ENCODE measurements at places on chromosomes 7 and 10.

GRCh38 chr7:121306565-121306964 is 22.2 kb upstream of the WNT16 start:
- no peak for DNase-seq

DNA sequence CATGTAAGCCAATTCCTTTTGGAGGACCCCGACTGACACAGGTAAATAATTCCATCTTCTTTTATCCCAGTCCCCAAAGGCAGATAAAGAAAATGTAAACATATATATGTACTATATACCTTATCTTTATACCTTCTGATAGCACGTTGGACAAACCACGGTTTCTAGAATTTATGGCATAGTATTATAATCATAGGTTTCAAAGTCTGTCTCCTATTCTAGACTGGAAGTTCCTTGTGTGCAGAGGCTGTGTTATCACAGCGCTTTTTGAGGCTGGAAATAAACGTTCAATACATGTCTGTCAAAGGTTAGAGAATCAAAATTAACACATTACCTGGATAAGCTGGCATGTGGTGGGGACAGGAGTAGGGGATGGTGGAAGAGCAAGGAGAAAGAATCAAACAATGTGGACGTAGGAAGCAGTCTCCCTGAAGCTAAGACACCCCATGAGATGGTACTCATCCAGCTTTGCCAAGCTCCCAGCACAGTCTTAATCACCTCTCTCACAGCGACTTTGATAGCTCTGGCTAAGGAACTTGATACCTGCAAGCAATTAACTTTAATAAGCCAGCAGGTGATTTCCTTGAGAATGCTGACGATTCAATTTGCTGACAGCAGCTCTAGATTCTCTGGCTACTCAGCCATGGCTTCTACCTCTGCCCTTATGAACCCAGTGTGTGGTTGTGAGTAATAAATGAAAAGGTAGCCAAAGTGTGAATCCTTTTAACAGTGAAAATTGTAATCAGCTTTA is 208.4 kb upstream of the LRRTM3 start:
- no peak for DNase-seq

- no peak for DNase-seq
Observed at GRCh38 chr10:20157314-20157713, 341.1 kb downstream of the PLXDC2 start.

GRCh38 chr7:127598318-127598717 is 4.8 kb downstream of the FSCN3 start:
- no peak for DNase-seq

- DNase-seq = no peak
Observed at GRCh38 chr7:22864301-22864700, 41.7 kb upstream of the TOMM7 start.

DNA sequence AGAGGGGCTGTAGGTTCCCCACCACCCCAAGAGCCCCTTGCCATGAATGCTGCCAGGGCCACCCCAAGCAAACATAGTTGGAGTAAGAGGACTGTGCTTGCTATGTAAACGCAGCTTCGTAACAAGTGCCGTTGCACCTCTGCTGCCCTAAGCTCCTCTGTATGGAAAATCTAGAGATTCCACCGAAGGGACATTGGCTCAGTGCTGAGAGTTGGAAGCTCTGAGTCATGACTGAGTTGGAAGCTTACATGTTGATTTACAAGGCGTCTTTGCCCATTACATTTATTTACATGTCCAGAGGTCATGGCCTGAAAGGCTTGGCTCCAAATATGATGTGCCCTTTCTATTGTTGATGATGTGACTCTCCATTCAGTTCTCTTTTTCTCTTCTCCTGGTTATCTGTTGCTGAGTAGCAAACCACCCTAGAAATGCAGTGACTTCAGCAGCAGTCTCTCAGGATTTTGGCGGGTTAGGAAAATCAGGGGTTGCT is 233.1 kb upstream of the TCF7L2 start:
- no peak for DNase-seq

DNA sequence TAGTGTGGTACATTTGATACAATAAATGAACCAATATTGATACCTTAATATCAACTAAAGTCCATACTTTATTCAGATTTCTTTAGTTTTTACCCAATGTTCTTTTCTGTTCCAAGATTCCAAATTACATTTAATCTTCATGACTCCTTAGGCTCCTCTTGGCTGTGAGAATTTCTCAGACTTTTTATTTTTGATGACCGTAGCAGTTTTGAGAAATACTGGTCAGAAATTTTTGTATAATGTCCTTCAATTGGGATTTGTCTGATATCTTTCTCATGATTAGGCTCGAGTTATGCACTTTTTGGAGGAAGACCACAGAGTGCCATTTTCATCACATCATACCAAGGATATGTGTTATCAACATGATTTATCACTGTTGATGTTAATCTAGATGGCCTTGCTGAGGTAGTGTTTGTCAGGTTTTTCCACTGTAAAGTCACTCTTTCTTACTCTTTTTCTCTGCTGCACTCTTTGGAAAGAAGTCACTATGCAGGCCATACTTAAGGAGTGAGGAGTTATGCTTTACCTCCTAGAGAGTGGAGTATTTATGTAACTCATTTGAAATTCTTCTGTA is 12.9 kb upstream of the ENTPD1 start:
- DNase-seq = no peak

DNA sequence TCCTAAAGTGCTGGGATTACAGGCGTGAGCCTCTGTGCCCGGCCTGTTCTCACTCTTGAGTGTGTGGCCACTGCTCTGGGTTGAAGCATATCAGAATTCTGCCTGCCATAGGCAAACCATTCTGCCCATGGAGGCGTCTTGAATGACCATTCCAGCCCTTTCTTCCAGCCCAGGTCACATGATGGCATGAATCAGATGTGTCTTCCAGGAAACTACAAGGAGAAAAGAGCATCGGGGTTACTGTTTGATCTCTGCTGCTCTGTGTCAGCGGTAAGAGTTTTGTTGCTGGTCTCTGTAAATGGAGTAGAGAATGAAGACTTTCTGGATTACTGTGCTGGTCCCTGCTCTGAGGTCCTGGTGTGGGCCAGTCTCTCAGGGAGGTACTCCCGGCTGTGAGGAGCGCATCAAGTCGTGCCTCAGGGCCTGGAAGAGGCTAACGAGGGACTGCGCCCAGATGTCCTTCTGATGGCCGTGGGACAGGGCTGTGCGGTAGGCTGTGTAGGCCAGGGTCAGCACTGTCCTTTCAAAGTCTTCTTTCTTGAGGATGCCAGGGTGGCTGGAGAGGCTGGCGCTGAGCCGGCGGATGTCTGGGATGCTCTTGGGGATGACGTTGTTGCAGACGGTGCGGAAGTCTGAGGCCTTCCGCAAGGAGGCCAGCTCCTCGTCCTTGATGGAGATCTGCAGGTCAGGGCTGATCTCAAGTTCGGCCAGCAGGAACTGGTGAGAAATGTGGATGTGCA is 5.8 kb upstream of the SLC13A4 start:
- no peak for DNase-seq

DNA sequence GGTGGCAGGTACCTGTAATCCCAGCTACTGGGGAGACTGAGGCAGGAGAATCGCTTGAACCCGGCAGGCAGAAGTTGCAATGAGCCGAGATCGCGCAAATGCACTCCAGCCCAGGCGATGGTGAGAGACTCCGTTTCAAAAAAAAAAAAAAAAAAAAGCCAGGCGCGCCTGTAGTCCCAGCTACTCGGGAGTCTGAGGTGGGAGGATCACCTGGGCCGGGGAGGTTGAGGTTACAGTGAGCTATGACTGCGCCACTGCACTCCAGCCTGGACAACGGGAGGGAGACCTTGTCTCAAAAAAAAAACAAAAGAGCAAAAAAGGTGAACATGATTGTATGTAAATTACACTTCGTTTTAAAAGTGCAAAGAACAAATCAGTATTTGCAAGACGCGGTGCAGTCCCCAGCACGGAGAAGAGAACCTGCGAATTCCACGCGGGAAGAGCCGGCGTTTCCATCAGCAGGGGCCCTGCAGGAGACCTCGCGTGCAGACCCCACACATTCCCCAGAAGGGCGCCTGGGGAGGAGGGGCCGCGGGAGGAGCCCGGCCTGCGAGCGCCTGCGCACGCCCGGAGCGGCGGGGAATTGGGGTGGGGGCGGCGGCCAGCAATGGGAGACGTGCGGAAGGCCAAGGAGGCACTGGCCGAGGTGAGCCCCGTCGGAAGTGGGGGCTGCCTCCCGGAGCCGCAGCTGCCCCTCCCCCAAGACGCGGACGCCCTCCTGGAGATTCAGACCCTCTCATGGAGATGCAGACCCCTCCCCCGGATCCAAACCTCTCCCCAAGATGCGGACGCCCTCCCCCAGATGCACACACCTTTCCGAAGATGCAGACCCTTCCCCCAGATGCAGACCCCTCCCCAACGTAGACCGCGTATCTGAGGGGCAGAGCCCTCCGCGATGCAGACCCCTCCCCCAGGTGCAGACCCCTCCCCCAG is 16.7 kb upstream of the SUN1 start:
- no peak for DNase-seq

- DNase-seq = no peak
Observed at GRCh38 chr10:119817991-119818888, 54.4 kb downstream of the MCMBP start.

DNA sequence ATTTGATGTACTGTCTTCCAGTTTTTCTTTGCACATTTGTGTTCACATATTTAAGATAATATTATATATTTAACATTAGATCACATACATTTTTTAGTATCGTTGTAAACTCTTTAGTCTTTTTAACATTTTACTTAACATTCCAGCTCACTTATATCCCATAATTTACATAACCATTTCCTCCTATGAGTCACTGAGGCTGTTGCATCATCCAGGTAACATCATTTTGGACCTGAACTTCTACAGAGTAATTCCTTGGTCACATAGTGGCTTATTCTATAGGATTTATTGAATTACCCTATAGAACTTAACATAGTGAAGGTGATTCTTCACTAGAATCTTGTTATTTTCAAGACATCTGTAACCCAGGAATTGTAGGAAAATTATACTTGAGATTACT is 194.4 kb downstream of the POU6F2 start:
- DNase-seq = no peak

DNA sequence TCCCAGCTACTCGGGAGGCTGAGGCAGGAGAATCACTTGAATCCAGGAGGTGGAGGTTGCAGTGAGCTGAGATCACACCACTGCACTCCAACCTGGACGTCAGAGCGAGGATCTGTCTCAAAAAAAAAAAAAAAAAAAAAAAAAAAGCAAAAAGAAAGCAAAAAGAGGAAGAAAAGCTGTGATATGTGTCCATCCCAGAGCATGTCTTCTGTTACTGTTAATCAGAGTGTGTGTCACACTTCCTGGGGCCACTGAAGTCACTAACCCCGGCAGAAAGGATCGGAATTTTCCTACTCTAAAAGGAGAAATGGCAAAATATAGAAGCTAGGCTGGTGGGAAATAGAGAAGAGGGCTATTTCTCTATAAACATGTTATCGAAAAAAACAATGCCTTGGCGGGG is 11.9 kb downstream of the PIK3AP1 start:
- no peak for DNase-seq

GRCh38 chr10:71072131-71072822 is 140.1 kb upstream of the UNC5B start:
- DNase-seq = no peak

DNA sequence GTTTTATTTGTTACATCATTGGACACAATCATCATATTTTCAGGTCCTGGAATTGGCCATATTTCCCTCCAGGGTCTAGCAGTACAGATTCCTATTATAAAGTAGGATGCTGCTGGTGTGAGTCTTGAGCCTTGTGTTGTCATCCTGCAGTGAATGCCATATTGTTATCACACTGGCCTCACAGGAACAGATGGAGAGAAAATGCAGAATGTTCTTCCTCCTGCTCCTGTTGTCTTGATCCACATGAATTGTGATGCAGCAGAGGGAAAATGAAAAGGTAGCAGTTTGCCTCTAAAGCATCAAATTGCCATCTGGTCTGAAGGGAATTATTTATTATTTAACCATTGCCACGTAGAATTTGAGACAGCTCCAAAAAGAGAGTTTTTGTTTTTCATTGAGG is 248.6 kb downstream of the GPAM start:
- DNase-seq = no peak

DNA sequence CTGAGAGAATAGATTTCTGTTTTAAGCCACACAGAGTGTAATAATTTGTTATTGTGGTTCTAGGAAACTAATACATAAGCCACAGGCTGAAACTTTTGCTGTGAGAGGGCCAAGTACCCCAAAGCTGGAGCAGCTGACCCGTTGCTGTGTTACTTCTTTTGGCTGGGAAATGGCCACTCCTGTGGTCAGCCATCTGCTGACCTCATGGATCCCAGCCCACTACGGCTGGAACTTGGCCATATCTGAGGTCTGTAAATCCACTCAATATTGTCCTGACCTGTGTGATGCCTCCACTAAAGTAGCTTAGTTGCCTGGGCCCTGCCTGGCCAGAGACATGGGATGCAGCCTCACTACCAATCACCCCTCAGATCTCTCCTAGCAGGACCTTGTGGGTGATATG is 17.4 kb upstream of the LOXL4 start:
- DNase-seq = no peak

DNA sequence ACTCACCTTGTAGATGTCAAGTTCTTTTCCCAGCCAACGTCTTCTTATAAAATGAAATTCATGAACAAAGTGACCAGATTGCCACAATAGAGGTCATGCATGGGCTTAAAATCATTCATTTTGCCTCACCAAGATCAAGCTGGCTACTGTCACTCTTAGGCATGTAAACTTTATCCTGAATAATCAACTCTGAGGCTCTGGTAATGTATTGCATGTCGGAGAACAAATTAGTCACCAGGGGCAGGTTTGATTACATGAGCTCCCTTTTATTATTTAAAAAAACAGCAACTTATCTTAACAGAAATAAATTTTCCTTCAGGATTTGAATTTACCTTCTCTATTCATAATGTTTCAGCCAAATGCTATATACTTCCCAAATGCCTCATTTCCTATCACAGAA is 112.9 kb upstream of the SP4 start:
- DNase-seq = no peak

GRCh38 chr10:128578766-128579165 is 452.5 kb upstream of the MKI67 start:
- no peak for DNase-seq

- no peak for DNase-seq
Observed at GRCh38 chr7:44080686-44081265, 1.6 kb downstream of the POLM start.

DNA sequence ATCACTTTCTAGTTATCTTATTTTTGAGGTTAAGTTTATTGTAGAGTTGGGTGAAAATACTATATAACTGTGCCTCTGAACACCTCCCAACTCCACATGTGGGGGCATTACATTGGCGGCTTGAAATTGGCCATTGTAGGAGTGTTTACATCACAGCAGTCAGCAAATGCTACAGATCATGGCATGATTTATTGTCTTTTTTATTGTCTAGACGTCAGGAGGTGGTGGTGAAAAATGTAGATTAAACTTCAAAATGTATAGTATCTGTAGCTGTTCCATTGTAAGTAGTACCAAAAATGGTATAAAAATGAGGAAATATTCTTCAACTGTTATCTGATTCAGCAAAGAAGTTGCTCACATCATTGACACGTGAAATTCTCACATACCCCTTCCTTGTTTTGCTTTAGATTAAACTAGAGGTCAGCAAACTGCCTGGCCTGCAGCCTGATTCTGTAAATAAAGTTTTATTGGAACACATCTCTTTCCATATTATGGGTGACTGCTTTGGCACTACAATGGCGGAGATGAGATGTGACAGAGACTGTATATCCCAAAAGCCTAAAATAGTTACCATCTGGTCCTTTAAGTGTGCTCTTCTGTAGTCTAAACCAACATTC is 35.0 kb downstream of the TAF3 start:
- DNase-seq = no peak

- DNase-seq = no peak
Observed at GRCh38 chr7:157930441-157930840, 593.6 kb downstream of the DNAJB6 start.
